ENCODE measurements at places on chromosomes 12 and 14. TPM values are rescaled to one million over a fixed set of nuclear protein-coding genes. Genes with fewer than 3 reads are reported as not detected.
A peak's percentile ranks its signal among the peaks of the same experiment; 100 is the strongest.

DACT1 gene
- 0.06 TPM for polyA plus RNA-seq

- DNase-seq, result peak; percentile 40
Measured at GRCh38 chr12:94326727-94327126, 132.9 kb downstream of the CEP83 start.

GRCh38 chr14:34699873-34700621 lies 14.3 kb downstream of the CFL2 start:
- peak; percentile 95 for DNase-seq

- no peak for DNase-seq
Measured at GRCh38 chr12:124025661-124026060, 52.6 kb downstream of the ZNF664 start.

CYP46A1 gene
- polyA plus RNA-seq, result 0.02 TPM

GRCh38 chr14:65853407-65853955 lies 441.0 kb downstream of the FUT8 start:
- no peak for DNase-seq

DNA sequence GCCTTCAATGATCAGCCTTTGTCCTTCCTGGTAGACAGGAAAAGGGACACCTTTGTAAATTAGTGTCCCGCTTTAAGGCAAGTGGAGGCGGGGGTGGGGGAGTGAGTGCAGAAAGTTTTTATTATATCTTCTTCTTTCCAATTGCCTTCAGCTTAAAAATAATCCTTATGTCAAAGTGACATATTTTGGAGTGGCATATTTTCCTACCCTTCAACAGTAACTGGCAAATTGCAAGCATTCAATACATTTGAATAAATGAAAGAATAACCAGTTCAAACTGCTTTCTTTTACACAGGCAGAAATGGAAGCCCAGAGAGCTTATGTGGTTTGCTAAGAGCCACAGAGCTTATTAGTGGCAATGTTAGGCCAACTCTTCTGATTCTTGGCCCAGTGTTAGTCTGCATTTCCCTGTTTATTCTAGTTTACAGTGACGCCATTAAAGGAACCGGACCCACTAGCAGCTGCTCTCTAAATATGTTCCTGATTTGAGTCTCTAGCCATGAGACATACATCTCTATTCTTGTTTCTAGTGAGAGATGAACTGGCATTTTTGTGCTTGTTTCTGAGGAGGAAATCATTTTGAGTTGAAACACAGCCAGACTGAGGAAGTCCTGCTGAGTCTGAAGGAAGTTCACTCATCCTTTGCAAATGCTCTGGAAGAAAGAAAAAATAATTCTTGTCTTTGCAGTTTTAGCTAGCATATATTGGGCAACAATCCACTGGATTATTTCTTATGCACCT lies 468.7 kb downstream of the NOVA1 start:
- DNase-seq, result no peak

- peak; percentile 45 for DNase-seq
Measured at GRCh38 chr12:57452181-57452936, 2.7 kb upstream of the INHBE start.

GRCh38 chr12:38707648-38708047 lies 197.7 kb downstream of the CPNE8 start:
- no peak for DNase-seq

KLRC1 gene
- not detected for polyA plus RNA-seq

DNA sequence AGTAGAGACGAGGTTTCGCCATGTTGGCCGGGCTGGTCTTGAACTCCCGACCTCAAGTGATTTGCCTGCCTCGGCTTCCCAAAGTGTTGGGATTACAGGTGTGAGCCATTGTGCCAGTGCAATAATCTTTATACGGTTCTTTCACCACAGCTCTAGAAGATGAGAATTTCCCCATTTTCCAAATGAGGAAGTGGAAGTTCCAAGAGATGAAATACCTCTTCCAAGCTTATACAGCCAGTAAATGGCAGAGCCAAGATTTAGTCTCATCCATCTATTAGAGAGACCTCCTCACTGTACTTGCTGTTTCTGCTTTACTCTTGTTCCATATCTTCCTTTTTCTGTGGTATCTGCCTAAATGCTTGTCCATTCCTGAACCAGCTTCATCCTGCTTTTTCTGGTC lies 3.1 kb upstream of the LMNTD1 start:
- no peak for DNase-seq

TPPP2 gene
- polyA plus RNA-seq, result not detected

ADCY6 gene
- polyA plus RNA-seq, result 6.4 TPM

RD3L gene
- polyA plus RNA-seq, result not detected

- no peak for DNase-seq
Measured at GRCh38 chr12:70260646-70261045, 17.4 kb downstream of the CNOT2 start.

DNA sequence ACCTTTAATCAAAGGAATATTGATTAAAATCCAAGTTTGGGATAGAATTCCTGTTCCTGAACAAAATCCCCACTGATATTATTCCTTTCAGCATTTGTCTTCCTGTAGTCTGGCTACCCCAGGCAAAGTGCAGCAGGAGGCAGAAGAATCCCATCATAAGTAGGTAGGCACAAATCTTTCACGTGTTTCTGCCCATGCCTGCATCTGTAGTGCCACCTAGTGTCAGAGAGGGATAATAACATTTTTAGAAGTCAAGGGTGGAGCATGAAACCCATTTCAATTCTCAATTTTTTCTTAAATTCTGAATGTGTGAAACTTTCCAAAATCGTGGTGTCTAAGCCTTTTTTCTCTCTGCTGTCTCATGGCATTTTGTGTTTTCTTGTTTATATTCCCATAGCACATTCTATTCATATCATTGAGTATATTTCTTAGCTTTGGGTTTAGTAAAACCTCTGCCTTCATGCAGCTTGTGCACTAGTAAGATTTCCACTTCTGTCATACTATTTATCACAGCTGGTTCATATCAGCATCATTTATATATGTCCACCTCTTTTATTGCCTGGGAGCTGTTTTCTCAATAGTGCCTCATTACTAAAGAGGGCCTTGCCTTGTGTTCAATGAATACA lies 47.8 kb upstream of the RERG start:
- DNase-seq, result no peak

GRCh38 chr12:42588524-42589464 lies 752 bp downstream of the PRICKLE1 start:
- no peak for DNase-seq

DNA sequence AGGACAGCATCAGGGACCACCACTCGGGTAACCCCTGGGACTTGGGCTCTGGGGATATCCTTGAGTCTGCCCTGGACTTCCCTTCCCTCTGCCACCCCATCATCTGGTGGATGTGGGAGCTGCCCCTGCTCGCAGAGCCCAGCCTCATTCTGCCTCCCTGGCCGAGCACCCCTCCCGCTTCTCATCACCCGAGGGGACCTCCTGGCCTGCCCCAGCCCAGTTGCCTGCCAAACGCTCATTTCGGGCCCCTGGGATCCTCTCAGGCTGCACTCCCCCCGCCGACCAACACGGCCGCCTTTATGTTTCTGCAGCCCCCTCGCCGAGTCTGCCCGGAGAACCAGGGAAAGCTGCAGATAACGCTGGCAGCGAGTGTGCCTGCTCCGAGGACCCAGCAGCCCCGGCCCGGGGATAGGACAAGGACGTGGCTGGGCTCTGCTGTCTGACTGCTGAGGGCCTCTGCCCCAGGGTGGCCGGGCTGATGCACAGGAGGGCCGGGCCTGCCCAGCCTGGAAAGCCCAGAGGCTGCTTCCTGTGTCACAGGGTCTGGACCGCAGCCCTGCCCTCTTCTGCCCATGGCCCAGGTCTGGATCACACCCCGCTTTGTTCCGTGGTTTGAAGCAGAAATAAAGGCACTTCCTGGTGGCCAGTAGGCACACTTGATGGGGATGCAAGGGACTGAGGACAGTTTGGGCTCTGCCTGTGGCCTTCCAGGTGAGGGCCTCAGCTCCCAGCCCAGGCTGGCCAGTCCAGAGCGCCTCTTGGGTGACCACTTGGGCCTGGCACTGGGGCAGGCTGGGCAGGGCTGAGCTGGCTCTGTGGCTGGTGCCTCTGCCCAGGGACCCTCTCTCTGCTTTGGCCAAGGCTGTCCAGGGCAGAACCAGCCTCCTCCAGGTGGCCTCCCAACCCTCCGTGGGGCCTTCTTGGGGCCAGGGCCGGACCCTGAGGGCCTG lies 4.9 kb upstream of the EXOC3L4 start:
- DNase-seq, result no peak

GRCh38 chr14:95227279-95227860 lies 70.0 kb upstream of the DICER1 start:
- DNase-seq, result no peak

DNA sequence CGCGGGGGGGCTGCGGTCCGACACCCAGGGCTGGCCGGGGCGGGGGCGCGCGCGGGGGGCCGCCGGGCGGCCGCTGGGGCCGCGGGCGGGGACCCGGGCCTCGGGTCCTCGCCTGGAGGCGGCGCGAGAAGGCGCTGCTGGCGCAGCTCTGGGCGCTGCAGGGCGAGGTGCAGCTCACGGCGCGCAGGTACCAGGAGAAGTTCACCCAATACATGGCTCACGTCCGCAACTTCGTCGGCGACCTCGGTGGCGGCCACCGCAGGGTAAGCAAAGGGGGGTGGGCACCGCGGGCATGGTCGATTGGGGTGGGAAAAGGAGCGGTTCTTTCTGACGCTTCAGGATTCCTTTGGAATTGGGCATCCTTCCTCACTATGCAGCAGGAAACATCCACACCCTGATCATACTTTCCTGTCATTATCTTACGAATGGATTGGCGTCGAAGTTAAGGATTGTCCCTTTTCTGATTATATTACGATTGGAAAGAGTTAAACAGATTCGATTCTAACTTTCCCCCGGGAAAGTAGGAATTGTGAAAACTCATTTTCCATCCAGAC lies 798 bp downstream of the PDZRN4 start:
- DNase-seq, result no peak

- DNase-seq, result no peak
Measured at GRCh38 chr12:105398930-105399329, 68.4 kb downstream of the C12orf75 start.

DNA sequence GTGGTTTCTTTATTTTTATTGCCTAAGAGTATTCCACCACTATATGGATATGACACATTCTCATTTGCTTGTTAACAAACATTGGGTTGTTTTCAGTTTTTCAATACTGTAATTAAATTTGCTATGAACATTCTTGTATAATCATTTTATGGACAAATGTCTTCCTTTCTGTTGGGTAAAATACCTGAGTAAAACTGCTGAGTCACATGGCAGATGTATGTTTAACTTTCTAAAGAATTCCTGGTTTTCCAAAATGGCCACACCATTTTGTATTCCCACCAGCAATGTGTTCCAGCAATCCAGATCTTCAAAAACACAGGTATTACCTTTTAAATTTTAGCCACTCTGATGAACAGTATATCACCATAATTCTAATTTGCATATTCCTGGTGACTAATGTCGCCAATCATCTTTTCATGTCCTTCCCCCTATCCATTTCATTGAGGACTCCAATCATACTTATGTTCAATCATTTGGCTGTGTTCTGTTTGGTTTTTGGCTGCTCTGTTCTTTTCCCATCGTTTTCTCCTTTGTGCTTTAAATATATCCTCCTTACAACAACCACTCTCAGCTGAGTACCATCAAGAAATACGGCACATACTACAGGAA lies 36.0 kb downstream of the CDK17 start:
- DNase-seq, result no peak

RNF212B gene
- polyA plus RNA-seq, result 0.17 TPM

KRT77 gene
- polyA plus RNA-seq, result not detected

DNA sequence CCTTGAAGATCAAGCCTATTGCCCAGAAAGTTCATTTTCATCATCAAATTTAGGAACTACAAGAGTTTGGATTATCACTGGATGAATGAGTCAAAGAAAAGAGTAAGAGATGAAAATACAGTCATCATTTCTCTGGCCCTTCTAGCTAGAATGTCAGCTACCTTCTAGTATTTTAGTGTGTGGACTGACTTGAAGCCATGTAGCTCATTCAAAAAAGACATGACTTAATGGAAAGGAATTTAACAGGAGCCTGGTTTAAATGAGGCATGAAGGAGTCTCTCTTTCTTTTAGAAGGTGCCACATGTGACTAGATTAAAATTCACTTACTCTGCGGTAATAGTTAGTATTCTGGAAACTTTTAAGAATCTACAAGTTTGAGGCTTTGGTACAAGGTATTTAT lies 7.1 kb downstream of the PTHLH start:
- DNase-seq, result peak; percentile 66

SPIC gene
- polyA plus RNA-seq, result not detected

DNA sequence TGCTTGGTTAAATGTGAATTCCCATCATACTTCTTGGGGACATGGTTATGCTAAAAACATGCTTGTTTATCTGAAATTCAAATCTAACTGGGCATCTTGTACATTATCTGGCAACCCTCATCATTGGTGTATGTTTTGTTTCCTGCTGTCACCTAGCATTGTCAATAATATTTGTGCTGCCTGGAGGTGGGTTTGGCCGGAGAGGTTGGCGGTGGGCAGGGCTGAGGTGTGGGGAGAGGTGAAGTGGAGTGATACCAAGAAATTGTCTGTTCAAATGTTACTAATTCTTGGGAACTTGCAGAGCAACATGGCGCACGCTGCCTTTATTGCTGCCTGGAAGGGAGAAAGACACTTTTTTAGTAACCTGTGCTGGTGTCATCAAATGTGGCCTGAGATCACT lies 280.5 kb downstream of the VRK1 start:
- no peak for DNase-seq

DNA sequence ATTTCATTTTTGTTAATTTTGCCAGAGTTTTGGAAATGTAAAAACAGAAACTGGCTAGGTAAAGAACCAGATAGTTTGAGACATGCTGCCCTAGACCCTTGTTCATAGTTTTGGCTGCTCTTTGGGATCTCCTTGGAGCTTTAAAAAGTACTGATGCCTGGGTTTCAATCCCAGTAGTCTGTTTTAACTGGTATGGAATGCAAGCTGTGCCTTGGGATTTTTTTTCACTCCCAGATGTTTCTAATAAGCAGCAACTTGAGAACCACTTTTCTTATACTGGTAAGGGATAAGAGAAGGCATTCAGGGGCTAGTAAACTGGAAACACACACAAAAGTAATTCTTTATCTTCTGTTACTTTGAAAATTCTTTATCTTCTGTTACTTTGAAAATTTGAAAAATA lies 18.8 kb downstream of the SLC35F4 start:
- DNase-seq, result no peak

- peak; percentile 3 for DNase-seq
Measured at GRCh38 chr14:94918896-94919295, 149.0 kb upstream of the GSC start.

GRCh38 chr12:118189741-118190191 lies 53.8 kb downstream of the PEBP1 start:
- peak; percentile 33 for DNase-seq

GRCh38 chr14:31894351-31894750 lies 182.8 kb upstream of the ARHGAP5 start:
- peak; percentile 69 for DNase-seq

DNA sequence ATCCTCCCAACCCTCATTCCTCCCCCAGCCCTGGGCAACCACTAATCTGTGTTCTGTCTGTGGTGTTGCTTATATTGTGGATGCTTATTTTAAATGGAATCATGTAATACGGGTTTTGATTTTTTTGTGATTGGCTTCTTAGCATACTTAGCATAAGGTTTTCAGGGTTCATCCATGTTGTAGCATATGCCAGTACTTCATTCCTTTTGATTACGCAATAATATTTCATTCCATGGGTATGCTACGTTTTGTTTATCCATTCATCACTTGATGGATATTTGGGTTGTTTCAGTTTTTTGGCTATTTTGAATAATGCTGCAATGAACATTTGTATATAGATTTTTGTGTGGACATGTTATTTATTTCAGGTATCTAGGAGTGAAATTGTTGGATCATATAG lies 82.9 kb downstream of the TSPAN9 start:
- no peak for DNase-seq

GRCh38 chr12:3777206-3777809 lies 24.4 kb upstream of the CRACR2A start:
- no peak for DNase-seq

- no peak for DNase-seq
Measured at GRCh38 chr12:46910830-46911229, 85.0 kb upstream of the SLC38A4 start.

MYO1H gene
- polyA plus RNA-seq, result not detected

TMEM263 gene
- polyA plus RNA-seq, result 19.1 TPM
